Fibroblast of skin of right biceps (primary cell): ENCODE measurements at places on chromosomes 6 and 20.
A peak's percentile ranks its signal among the peaks of the same experiment; 100 is the strongest.

GRCh38 chr20:34567892-34568865 lies 9.7 kb downstream of the MAP1LC3A start:
- DNase-seq, result no peak

DNA sequence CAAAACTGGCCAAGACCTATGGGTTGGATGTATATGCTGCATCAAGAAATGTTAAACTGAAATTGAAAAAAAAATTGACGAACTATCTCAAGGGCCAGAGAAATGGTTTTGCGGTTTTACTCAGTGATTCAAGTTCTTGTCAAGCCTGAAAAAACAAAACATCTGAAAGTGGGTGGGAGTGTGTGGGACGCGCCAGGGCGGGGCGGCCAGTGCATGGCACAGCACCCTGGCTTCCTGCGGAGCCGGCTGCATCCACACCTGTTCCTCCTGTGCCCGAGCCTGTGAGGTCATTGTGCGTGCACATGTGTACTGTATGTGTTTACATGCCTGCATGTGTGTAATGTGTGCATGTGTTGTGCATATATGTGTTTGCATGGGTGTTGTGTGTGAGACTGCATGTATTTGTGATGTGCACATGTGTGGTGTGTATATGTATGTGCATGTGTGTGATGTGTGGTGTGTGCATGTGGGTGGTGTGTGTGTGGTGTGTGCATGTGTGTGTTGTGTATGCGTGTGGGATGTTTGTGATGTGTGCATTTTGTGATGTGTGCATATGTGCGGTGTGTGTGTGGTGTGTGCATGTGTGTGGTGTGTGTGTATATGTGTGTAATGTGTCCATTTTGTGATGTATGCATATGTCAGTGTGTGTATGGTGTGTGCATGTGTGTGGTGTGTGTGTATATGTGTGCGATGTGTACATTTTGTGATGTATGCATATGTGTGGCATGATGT lies 59.8 kb downstream of the CDH4 start:
- no peak for DNase-seq

GRCh38 chr20:59175861-59176260 lies 12.2 kb downstream of the ZNF831 start:
- no peak for DNase-seq

GRCh38 chr6:14401246-14401645 lies 283.7 kb downstream of the CD83 start:
- DNase-seq, result peak; percentile 36

- DNase-seq, result no peak
These were observed 142.9 kb upstream of the BACH2 start for GRCh38 chr6:90439586-90439985.

- DNase-seq, result no peak
These were observed 45.5 kb upstream of the SLC35F1 start for GRCh38 chr6:117861545-117861944.

- DNase-seq, result peak; percentile 81
These were observed 24.5 kb upstream of the POPDC3 start for GRCh38 chr6:105204331-105204730.

DNA sequence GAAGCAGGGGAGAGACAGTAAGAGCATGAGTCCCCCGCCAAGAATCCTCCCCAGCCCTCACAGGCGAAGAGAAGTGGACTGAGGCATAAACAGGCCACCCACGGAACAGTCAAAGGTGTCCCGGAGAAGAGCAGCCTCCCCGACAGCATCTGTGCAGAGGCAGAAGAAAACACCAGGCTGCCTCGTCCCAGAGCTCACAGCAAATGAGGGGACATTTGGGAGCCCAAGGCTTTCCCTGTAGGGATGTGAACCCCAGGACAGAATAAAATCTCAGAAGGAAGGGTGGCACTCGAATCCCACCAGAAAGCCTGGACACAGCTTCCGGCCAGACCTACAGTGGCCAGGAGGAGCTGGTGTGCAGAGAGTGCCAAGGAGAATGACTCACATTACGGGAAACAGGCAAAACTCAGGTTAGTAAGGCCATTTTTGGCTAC lies 90.4 kb downstream of the DLL1 start:
- no peak for DNase-seq

DNA sequence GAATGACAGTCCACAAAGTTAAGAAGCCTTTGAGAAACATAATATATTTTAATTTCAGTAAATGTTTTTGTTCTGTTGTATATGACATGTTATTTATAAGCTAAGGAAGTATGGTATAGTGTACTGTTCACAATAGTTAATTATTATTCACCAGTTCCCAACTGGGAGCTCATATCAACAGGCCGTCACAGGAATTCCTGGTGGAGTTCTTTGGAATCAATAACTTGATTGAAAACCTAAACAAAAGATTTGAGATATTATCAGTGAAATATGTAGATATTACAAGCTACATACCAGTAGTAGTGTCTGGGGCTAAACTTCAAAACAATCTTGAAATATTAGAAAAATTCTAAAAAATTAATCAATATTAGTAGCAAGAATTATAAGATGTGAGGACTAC lies 60.3 kb downstream of the NOX3 start:
- no peak for DNase-seq

- no peak for DNase-seq
These were observed 48.0 kb downstream of the PHIP start for GRCh38 chr6:79030023-79030422.

DNA sequence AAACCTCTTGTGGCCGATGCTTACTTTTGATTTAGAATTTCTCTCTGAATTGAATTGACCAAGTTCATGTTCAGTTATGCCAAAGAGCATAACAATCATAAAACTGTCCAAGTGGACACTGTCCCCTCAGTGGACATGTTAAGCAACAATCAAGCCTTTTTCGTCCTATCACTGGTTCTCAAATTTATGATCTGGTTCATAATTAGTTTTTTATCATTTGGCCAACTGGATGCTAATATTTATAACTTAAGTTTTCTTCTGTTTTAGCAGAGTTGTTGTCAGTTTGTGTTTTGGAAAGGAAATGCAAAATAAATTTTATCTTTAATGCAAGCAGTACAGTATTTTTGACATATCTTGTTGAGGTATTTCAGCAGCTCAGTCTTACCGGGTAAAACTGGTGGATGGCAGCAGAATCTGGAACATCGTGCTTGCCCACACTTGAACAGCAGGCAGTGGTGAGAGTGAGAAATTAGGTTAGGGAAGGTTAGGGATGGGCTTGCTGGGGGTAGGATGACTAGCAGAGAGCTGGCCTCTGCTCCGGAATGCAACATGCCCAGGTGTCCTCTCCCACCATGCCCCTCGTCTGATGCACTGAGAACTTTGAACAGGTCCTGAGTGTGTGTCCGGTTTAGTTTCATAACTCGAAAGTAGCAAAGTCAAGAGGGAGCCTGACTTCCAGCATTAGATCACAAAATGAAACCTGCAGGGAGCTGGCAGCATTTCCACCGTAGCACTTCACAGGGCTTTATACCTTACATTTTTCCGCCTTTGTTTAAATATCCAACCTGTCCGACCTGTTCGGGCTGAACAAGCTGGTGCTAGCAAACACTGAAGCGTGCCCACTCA lies 93.1 kb downstream of the RREB1 start:
- DNase-seq, result no peak

DNA sequence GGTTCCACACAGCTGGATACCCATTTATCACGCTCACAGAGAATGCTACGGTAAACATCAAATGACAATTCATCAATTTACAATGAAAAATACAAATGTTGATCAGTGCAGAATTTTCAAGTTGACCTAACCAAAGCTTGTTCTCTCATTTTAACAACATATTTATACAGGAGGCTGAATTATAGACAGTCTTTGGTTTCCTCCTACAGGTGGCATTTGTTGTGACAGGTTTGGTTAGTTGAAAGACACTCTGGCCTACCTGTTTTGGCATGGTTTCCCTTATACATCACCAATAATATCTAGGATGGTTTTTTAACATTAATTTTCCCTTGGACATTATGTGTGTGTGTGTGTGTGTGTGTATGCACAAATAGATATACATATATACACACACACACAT lies 642.5 kb upstream of the MMS22L start:
- no peak for DNase-seq

DNA sequence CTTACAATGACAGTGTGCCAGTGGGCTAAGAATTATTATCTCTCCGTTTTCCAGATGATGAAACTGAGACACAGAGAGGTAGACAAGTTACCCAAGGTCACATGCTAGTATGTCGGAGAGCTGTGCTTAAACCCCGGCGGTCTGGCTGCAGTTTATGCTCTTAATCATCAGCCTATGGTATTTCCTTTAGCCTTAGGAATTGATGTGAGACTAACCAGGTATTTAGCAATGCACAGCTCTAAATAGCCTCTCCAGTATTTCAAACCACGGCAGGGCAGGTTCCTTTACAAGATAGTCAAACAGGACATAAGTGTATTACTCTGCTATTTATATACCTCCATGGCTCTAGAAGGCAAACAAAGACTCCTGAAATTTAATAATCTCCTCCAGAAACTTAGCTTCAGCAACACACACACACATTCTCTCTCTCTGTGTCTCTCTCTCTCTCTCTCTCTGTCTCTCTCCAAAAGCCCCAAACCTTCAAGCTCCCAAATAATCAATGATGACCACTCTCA lies 142.0 kb upstream of the ZNF217 start:
- DNase-seq, result peak; percentile 98
